ENCODE measurements at places on chromosomes 7 and 10.

DNA sequence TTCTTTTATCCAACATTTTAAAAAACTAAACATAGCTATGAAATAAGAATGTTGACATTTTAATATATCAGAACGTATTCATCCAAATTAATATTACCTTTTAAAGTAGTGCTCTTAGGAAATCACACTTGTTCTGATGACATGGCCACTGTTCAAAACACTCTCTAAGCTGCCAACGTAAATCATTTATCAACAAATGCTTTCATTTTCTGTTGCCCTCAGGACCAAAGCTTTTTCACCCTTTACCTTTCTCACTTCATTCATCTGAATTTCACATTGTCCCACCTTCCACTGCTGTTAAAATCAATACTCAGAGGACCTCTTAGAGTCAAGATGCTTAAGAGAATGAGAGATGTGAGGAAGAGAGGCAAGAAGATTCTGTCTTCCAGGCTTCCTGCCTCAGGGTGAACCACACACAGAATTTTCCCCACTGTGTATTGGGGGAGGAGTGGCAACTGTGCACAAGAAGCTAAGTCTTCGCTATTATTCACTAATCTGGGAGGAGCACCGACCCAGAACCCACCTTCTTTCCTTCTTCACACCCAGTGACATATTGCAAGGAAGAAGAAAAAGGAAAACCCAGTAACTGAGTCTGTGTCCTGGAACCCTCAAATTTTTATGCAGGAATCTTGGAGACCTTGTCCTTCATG, 21.0 kb downstream of the HIBADH start:
- no peak for DNase-seq

DNA sequence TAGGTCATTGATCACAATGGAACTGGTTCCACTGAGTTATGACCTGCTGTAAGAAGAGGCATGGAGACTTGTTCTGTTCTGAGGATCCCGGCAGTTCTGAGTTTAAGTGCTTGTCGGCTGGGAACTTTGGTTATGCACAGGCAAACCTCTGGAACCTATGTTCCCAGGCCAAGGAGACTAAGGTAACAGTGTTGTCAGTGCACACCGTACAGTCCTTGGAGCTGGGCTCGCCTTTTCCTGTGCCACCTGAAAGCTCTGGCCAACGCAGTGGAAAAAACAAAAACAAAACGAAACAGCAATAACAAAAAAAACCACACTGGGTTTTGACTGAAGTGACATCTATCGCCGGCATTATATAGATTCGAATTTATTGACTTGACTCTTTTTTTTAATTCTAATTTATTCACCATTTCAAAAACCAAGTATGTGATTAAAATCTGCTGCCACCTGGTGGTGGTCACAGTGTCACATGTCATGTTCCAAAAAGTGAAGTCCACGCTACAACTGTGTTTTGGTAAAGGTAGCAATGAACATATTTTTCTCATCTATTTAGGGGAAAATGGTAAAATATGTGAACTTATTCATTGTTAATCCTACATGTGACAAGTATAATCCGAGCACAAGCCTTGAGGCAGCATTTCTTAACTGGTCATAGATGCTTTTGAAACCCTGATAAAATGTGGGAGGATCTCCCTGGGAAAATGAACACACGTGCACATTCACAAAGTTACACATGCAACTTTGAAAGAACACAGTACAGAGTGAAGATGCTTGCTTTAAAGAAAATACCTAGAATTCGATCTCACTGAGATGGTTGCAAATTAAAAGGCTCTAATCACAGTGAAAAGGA, 113.8 kb upstream of the PPP2R2D start:
- peak; percentile 4 for DNase-seq

- DNase-seq, result no peak
Observed at GRCh38 chr7:26403640-26404039, 112.0 kb downstream of the SNX10 start.

GRCh38 chr7:101450064-101450463, 87.4 kb downstream of the COL26A1 start:
- DNase-seq, result no peak

DNA sequence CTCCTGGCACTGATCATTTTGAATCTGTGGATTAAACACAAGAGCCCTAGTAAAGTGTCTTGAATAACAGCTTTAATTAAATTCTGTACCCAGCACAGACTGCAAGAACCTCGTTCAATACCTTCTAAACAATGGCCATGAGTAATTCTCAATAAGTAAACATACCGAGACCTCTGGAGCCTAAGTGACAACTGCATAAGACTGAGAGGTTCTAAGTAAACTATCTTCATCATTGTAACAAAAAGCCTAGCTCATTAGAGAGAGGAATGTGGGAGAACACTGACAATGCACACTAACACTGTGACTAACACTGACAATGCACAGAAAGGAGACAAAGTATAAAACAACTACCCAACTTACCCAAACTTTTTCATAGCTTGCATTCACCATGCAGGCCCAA, 117.4 kb downstream of the ELAPOR2 start:
- no peak for DNase-seq

GRCh38 chr7:30965883-30966282, 2.1 kb downstream of the GHRHR start:
- DNase-seq, result no peak

DNA sequence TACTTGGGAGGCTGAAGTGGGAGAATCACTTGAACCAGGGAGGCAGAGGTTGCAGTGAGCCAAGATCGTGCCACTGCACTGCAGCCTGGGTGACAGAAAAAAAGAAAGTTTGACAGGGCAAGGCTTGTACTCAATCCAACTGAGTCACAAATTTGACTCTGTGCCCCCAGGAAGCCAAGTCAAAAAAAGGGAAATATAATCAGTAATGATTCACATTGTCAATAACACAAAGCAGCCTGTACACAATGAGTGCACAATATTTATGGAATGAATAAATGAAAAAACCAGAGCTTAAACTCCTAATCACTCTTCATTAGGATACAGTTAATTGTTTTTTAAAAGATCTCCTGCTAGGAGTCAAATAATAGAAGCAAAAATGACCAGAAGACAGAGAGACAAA, 6.4 kb downstream of the NAPEPLD start:
- DNase-seq, result no peak

GRCh38 chr7:105250239-105250638, 138.5 kb downstream of the SRPK2 start:
- DNase-seq, result no peak

DNA sequence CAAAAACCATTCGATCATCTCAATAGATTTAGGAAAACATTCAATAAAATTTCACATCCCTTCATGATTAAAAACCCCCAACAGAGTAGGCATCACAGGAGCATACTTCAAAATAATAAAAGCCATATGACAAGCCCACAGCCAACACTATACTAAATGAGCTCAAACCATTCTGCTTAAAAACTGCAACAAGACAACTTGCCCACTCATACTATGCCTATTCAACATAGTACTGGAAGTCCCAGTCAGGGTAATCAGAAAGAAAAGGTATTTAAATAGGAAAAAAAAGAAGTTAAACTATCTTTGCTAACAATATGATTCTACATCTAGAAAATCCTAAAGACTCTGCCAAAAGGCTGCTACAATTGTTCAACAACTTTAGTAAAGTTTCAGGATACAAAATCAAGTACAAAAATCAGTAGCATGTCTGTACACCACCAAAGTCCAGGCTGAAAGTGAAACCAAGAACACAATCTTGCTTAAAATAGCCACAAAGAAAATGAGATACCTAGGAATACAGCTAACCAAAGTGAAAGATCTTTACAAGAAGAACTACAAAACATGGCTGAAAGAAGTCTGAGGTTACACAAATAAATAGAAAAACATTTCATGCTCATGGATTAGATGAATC, 882.6 kb downstream of the GRM8 start:
- DNase-seq, result no peak

DNA sequence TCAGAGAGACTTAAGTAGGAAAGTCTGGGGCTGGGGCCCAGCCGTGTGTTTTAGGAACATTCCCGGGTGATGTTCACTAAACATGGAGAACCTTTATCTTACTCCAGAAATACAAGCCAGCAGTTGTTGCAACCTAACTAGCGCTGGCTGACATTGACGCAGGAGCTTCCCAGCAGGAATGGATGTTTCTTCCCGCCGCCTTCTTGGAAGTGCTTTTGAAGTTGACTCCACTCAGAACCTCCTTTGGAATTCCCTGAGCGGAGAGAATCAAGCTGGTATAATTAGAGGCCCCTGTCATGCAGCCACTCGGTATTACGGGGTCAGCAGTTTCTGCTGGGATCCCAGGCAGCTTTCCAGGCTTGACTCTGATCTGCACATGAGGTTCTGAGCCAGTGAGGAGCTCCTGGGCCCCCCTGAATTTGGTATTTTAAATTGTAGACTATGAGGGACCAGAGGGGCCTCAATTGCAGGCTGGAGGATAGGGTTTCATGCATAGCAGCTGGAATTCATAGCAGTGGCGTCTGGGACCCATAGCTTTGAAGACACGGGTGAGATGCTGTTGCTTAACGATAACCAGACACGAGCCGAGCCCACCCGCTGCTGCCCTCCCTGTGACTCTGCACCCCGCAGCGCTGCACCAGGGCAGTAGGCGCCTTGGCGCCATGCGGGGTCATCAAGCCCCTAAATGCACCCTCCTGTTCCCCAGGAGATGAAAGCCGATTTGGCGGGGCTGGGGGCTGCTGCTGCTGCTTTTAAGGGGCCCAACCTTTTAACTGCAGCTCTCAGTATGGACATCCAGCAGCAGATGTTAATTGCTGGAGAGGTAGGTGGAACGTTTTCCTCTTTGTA, 61.8 kb downstream of the EEPD1 start:
- DNase-seq, result no peak

DNA sequence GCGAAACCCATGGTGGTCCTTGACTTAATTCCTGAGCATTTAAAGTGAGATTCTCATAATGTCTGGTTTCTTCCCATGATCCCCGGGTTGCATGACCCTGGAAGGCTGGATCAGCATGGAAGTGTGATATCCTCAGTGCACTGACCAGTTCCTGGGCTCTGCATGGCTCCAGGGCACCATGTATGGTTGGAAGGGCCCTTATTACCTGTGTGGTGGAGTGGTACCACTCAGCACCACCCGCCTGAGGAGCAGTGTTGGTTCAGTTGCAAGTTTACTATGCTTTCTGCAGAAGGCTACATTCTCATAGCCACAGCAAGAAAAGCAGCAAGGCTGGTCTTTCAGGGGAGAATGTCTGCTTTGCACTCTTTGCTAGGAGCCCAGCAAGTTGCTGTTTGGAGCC, 325.7 kb upstream of the MKI67 start:
- DNase-seq, result no peak

- no peak for DNase-seq
Observed at GRCh38 chr10:21261842-21262294, 263.6 kb downstream of the SKIDA1 start.

DNA sequence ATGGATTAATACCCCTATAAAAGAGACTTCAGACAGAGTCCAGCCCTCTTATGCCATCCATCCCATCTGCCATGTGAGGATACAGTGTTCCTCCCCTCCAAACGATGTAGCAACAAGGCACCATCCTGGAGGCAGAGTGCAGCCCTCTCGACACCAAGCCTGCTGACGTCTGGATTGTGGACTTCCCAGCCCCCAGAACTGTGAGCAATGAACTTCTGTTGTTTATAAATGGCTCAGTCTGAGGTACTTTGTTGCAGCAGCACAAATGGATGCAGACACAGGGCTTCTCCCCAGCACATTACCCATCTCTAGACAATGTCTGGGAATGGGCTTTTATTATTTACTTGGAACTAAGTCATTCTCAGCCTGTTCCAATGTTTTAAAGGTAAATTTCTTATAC, 195.6 kb downstream of the WDR37 start:
- DNase-seq, result no peak
